ENCODE measurements at places on chromosomes 5 and 9.

DNA sequence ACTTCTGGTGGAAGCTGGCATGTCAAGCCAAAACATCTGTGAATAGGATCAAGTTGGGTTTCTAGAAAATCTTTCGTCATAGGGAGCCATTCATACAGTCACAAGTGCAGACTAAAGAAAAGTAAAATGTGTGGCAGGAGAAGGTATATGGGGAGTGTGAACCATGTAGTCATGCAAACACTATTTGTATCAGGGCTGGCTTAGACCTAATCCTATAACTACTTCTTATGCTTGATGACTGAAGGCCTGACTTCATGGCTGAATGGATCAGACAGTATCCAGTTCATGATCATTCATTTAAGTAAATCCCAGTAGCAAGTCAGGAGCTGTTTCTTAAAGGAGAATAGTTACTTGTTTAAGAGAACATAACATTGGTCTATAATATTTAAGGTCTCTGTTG is 63.8 kb upstream of the DAPK1 start:
- H3K36me3 ChIP-seq, result no peaks in the 10 kb centered on the region
- no peaks in the 10 kb centered on the region for H3K4me1 ChIP-seq
- no peak for DNase-seq
- no peaks in the 10 kb centered on the region for H3K27me3 ChIP-seq
- H3K4me3 ChIP-seq, result no peak overlapping the region

- no peak overlapping the region for H3K27ac ChIP-seq
- DNase-seq, result no peak
- no peak overlapping the region for H3K4me3 ChIP-seq
- H3K4me1 ChIP-seq, result no peaks in the 10 kb centered on the region
These were observed 32.0 kb upstream of the PANK3 start for GRCh38 chr5:168611165-168611564.

GRCh38 chr5:44747396-44747795 is 61.4 kb upstream of the MRPS30 start:
- no peaks in the 10 kb centered on the region for H3K27me3 ChIP-seq
- DNase-seq, result no peak
- H3K4me3 ChIP-seq, result no peak overlapping the region
- H3K36me3 ChIP-seq, result no peaks in the 10 kb centered on the region
- H3K4me1 ChIP-seq, result no peaks in the 10 kb centered on the region

- DNase-seq, result no peak
- H3K4me1 ChIP-seq, result no peaks in the 10 kb centered on the region
- no peak overlapping the region for H3K4me3 ChIP-seq
These were observed 103.5 kb downstream of the PLCXD3 start for GRCh38 chr5:41406936-41407335.
